ENCODE measurements at places on chromosomes 5 and 9. TPM values are rescaled to one million over a fixed set of nuclear protein-coding genes. Genes with fewer than 3 reads are reported as not detected.

GRCh38 chr9:120252248-120252647 lies 327.7 kb downstream of the CDK5RAP2 start:
- H3K36me3 ChIP-seq: no peaks in the 10 kb centered on the region
- H3K27me3 ChIP-seq: peaks cover 2% of the 10 kb centered on the region
- no peak for DNase-seq
- H3K4me1 ChIP-seq: no peaks in the 10 kb centered on the region
- H3K27ac ChIP-seq: no peak overlapping the region

DNA sequence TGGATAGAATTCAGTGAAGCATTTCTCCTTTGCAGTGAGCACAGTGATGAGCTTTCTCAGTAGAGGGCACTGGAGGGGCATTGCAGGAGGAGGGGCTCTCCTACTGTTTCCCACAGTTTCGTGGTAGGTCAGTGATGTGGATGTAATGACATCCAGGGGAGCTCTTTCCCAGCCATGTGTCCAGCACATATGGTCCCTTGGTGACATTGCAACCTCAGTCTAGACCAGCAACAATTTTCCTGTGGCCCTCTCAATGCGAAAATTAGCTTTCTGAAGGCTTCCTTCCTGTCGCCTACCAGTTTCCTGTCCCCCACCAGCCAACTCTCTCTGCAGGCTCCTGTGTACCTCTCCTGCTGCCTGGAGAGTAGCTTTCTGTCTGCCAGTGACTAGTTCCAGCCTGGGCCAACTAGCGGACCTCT lies 6.9 kb upstream of the PDCL start:
- no peaks in the 10 kb centered on the region for H3K27me3 ChIP-seq
- H3K36me3 ChIP-seq: no peaks in the 10 kb centered on the region
- H3K4me3 ChIP-seq: peak overlapping the region; percentile 20
- DNase-seq: peak; percentile 44

GRCh38 chr9:14158916-14159315 lies 155.0 kb downstream of the NFIB start:
- H3K4me3 ChIP-seq: no peak overlapping the region
- no peak for DNase-seq
- no peak overlapping the region for H3K27ac ChIP-seq

DNA sequence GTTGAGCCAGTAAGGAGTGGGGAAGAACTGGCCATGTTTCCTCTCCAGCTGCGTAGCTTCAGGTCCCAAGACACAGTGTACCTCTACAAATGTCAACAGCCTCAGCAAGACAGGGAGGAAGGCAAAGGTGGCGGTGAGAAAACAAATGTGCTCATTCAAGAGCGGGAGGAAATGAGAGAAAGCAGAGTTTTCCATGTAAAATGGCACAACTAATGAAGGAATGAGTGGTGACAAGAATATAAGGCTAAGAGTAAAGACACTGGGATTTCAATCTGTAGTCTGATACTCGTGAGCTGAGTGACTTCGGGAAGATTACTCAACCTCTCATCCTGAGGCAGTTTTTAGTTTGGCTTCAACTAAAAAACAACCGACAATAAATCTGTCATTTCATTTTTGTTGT lies 67.6 kb downstream of the DPYSL3 start:
- no peaks in the 10 kb centered on the region for H3K27me3 ChIP-seq
- no peak for DNase-seq
- no peak overlapping the region for H3K4me3 ChIP-seq
- no peaks in the 10 kb centered on the region for H3K4me1 ChIP-seq
- H3K27ac ChIP-seq: no peak overlapping the region

DNA sequence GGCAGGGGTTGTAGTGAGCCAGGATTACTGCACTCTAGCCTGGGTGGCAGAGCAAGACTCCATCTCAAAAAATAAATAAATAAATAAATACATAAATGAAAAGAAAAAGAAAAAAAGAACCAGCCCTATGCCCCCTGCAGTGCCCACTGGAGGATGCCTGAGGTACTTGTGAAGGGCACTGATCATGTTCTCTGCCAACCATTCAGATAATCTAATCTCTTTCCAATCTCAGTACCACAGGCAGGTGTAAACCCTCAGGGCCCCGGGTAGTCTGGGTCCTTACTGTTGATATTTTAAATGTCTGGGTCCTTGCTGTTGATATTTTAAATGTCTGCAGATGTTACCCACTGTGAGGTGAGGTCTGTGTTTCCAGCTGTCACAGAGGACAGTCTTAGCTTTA lies 321.8 kb upstream of the ADCY2 start:
- no peak overlapping the region for H3K4me3 ChIP-seq
- H3K4me1 ChIP-seq: no peaks in the 10 kb centered on the region
- no peaks in the 10 kb centered on the region for H3K36me3 ChIP-seq
- H3K27me3 ChIP-seq: peaks cover 2% of the 10 kb centered on the region
- no peak for DNase-seq

GRCh38 chr9:16030528-16031185 lies 477.8 kb downstream of the CCDC171 start:
- no peak overlapping the region for H3K27ac ChIP-seq
- peak; percentile 20 for DNase-seq
- H3K27me3 ChIP-seq: no peaks in the 10 kb centered on the region
- H3K4me3 ChIP-seq: no peak overlapping the region
- no peaks in the 10 kb centered on the region for H3K4me1 ChIP-seq

DNA sequence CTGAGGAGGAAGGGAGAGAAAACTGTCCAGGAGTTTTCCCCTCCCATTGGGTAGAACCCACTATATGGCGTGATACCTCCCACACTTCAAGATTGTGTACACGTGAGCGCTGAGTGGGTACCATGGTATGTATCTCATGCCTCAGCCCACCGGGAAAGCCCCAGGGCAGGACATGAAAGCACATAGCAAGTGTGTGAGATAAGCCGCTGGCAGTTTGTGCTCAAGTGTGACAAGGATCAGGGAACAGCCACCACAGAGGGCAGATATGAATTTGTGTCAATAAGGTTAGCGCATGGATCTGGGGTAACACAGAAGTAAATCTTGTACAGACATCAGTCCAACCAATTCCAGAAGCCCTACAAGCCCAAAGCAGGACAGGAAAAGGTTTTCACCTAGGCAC lies 42.6 kb upstream of the NAA35 start:
- H3K4me1 ChIP-seq: no peaks in the 10 kb centered on the region
- no peaks in the 10 kb centered on the region for H3K27me3 ChIP-seq
- no peak overlapping the region for H3K27ac ChIP-seq
- DNase-seq: no peak
- no peak overlapping the region for H3K4me3 ChIP-seq

GRCh38 chr5:61737964-61738340 lies 405.9 kb downstream of the ZSWIM6 start:
- H3K27ac ChIP-seq: no peak overlapping the region
- no peaks in the 10 kb centered on the region for H3K27me3 ChIP-seq
- DNase-seq: no peak

DNA sequence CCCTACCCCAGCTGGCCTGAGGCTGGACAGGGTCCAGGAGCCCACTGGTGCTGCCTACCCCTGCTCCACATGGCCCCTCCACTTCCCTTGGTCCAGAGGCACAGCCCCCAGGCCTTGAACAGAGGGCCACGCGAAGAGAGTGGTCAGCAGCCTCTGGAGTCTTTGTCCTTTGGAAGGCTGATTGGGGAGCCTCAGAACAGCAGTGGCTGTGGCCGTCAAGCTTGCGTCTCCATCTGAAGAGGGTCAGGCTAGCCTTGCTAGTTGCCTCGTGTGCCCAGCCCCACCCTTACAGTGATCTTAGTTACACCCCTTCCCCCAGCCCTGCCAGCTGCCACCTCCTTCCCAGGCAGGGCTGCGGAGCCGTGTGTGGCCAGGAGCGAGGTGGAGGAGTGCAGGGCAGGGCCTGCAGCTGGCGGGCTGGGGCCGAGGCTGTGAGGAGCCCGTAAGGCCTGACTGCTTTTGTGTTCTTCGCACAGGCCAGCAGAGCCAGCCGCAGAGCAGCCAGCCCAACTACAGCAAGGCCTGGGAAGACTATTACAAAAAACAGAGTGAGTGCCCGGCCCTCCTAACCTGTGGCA lies 30.1 kb upstream of the PRDM12 start:
- no peak for DNase-seq
- H3K4me3 ChIP-seq: no peak overlapping the region
- H3K4me1 ChIP-seq: no peaks in the 10 kb centered on the region
- no peak overlapping the region for H3K27ac ChIP-seq
- peaks cover 33% of the 10 kb centered on the region for H3K36me3 ChIP-seq

GRCh38 chr5:149936700-149937091 lies 7.9 kb downstream of the PDE6A start:
- H3K27ac ChIP-seq: no peak overlapping the region
- H3K4me1 ChIP-seq: peaks cover 9% of the 10 kb centered on the region
- no peak for DNase-seq
- no peaks in the 10 kb centered on the region for H3K36me3 ChIP-seq
- H3K4me3 ChIP-seq: no peak overlapping the region
- peaks cover 12% of the 10 kb centered on the region for H3K27me3 ChIP-seq

- H3K4me3 ChIP-seq: no peak overlapping the region
- no peaks in the 10 kb centered on the region for H3K4me1 ChIP-seq
- H3K36me3 ChIP-seq: no peaks in the 10 kb centered on the region
- DNase-seq: no peak
- no peak overlapping the region for H3K27ac ChIP-seq
These were observed 62.0 kb upstream of the RNU6ATAC start for GRCh38 chr9:134226221-134226930.

The TMEM174 gene
- not detected for total RNA-seq

The GRM6 gene
- not detected for total RNA-seq

The PCDHGA3 gene
- not detected for total RNA-seq

Measured in activated CD4-positive, alpha-beta memory T cell treated with anti-CD3 and anti-CD28 coated beads for 36 hours (primary cell).